ENCODE measurements at places on chromosomes 5 and 9.
A peak's percentile ranks its signal among the peaks of the same experiment; 100 is the strongest.

DNA sequence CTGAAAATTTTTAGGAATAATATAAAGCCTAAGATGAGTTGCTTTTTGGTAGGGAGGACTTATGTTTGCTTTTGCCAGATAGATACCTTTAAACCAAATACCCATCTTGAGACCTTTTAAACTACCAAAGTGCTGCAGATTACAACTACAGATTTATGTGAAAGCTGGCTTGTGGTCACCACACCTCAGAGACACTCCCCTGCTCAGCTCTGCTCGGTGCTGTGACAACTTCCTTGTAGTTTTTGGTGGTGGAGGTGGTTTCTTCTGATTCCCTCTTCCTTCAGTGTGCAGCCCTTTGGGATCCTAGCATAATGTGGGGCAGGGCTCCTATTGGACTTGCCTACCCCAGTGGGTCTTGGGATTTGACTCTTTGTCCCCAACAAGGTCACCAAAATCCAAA, 29.2 kb downstream of the GARNL3 start:
- no peak for DNase-seq

- DNase-seq, result no peak
Measured at GRCh38 chr5:58965677-58966414, 383.0 kb downstream of the RAB3C start.

- no peak for DNase-seq
Measured at GRCh38 chr5:106174903-106175302, 1495.8 kb downstream of the EFNA5 start.

DNA sequence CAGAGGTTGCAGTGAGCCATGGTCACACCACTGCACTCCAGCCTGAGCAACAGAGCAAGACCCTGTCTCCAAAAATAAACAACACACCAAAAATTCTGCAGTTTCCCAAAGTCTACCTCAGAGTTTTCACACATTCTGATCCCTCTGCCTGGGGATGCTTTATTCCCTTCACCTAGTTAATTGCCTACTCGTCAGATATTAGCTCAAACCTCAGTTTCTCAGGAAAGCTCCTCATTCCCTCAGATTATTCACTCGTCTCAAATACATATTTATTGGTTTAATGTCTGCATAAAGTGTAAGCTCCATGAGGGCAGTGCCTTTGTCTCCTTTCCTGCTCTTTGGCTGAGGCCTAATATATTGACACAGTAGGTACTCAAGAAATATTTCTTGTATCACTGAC, 2.5 kb upstream of the MATR3 start:
- DNase-seq, result no peak

GRCh38 chr5:60357302-60357701, 342.7 kb downstream of the DEPDC1B start:
- DNase-seq, result no peak

- DNase-seq, result no peak
Measured at GRCh38 chr9:121216271-121216805, 14.7 kb upstream of the RAB14 start.

DNA sequence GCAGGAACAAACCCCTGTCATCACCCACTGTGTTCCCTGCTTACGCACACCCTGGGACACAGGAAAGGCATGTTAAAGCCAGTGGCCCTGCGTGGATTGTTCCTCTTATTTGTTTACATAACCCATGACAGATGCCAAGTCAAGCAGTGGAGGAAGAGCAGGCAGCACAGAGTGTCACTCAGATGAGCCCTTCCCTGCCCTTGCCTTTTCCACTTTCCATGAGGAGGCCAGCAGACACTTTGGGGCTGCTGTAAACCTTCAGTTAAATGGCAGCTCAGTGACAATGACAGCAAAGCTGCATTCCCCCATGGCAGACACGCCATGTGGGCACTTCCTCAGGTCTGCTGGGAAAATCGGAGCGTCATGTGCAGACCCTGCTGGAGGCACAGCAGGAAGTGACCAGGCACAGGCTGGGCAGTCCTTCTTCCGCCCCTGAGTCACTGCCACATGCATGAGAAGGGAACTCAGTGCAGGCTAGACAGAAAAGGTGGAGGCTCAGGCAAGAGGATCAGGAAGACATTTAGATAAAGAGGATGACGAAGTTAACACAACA, 216.8 kb upstream of the PIK3R1 start:
- peak; percentile 79 for DNase-seq

GRCh38 chr5:127665641-127666040, 16.8 kb downstream of the CTXN3 start:
- no peak for DNase-seq

DNA sequence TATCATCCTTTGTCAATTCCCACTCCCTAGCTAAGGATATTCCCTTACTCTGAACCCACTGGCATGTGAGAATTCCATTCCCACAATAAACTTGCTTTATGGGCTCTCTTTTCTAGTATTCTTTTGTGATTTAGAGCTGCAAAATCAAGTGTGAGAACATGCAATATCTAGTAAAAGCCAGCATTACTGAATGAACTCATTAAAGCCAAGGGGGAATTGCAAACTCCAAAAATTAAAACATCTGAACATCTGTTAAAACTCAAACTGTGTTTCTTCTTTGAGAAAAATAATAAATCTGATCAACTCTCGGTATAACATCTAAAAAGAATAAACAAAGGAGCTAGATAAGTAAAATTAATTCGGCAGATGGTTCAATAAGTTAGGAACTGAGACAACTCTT, 53.1 kb upstream of the MPDZ start:
- DNase-seq, result no peak

DNA sequence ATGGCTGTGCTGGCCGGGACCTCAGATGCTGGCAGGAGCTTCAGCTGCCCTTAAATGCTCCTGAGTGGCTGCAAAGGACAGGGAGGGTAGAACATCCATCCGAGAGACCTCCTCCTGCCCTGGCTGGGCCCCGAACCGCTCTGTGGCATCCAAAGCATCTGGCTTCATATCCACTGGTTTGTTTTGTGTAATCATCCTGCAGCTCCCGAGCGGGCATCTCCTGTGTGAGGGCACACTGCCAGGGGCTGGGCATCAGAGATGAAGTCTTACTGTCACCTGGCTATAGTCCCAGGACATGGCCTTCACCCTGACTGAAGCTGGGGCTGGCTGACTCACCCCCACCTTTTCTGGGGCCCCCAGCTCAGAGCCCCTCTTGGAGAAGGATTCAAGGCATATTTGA, 18.5 kb upstream of the NTNG2 start:
- DNase-seq, result no peak

GRCh38 chr9:90299968-90300367, 342.7 kb downstream of the DIRAS2 start:
- DNase-seq, result no peak

- no peak for DNase-seq
Measured at GRCh38 chr5:135034963-135035677, 1.1 kb upstream of the PITX1 start.

GRCh38 chr5:35035271-35035670, 12.5 kb downstream of the AGXT2 start:
- no peak for DNase-seq

- DNase-seq, result no peak
Measured at GRCh38 chr5:122323738-122324137, 11.7 kb downstream of the SNCAIP start.

- DNase-seq, result no peak
Measured at GRCh38 chr9:114027159-114027862, 50.8 kb downstream of the AMBP start.

- DNase-seq, result no peak
Measured at GRCh38 chr9:21294904-21295538, 10.1 kb downstream of the IFNA5 start.

GRCh38 chr5:165602529-165602928, 2097.1 kb downstream of the MAT2B start:
- DNase-seq, result no peak

DNA sequence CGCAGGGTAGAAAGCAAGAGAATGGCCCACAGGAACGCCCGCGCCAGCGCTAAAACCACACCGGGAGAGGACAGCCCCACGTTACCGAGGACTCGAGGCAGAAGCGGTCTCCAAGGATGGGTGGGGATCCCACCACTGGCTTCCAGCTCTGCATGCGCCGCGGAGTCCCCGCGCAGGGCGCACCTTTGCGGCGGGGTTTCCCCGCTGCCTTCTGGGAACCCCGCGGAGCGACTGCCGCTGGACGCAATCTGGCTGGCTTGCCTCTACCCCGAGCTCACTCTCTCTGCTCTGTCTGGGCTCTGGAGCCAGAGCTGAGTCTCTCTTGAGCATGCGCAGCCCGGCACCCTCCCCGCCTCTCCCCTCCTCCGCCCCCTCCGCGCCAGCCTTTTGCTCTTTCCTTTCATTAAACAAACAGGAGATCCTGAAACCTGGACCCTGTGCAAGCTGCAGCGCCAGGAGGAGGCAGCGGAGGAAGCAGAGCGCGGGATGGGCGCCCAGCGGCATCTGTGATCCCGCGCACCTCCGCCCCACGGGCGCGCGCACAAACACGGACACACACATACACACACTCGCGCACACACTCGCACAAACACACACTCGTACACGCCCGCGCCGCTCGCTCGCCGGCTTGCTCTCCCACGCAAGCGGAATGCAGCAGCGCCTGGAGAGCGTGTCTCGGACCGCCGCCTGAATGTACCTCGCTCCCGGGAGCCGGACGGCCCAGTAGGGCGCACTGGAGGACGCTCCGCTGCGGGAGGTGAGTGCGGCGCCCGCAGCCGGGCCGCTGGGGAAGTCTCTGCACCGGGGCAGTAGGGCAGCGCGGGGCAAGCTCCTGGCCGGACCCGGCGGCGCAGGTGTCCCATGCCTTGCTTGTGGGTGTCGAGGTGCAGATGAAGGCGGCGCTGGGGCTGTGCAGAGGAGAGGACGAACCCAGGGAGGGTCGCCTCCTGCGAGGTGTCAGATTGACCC, at the start of gene PLPPR1:
Gene PLPPR1, plus strand, starts transcription at position 382 of the 969 bp plus-strand sequence.
- DNase-seq, result peak; percentile 25

DNA sequence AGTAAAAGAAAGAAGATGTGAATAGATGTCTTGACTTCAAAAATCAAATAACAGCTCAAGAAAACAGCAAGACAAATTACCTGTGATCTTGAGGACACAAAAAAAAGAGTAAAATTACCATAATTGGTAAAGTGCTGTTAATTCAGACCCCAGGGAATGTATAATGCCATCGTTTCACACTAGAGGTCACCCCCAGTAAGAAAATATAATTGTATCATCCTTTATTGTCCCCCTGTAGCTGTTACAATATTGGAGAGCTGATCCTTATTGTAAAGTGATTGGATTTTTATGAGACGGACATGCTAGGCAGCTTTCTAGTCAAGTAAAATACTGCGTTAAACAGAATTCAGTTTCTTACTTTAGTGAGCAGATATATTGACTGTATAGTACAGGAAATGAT, 377.0 kb downstream of the TLE1 start:
- no peak for DNase-seq

GRCh38 chr9:38390851-38391250, 1.7 kb upstream of the ALDH1B1 start:
- DNase-seq, result no peak

GRCh38 chr5:67416133-67416937, 219.7 kb upstream of the CD180 start:
- no peak for DNase-seq

DNA sequence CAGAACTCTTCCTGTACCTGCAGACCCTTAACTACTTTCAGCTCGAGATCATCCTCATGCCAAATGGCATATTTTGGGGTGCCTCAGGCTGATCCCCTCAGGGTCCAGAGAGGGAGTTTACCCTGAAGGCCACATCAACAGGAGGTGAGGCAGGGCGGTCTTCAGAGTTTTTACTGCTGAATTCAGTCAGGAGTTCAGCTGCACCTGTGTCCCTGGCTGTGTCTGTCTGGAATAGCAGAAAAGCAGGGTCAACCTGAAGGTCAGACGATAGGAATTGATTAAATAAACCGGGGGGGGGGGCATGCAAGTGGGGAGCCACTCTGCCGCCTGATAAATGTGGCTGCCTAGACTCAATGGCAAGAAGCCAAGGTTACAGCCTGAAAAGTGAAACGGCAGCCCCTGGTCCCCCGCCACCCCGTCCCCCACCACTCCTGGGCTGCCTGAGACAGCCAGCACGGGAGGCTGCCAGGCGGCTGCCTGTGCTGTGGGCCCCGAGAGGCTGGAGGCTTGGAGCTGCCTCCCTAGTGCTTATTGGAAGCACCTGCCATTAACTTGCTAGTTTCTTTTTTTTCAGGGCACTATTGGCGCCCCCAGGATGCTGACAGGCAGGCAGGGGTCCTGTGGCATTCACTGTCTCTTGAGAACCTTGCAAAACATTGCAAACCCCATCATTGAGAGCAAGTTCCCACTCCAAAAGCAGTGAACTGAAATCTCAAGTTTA, 182.7 kb upstream of the PPP1R26 start:
- no peak for DNase-seq

DNA sequence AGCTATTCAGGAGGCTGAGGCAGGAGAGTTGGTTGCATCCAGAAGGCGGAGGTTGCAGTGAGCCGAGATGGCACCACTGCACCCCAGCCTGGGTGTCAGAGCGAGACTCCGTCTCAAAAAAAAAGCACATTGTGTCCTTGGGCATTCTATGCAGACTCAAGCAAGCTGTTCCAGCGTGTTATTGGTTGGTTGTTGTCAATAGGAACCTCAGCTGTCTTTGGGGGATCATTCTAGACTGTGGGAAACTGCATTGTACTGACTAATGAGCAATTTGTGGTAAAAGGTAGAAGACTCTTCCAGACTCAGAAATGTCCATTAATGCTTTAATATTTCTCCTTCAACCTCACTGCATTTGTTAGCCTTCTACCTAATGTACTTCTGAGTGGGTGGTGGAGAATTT, 379.5 kb upstream of the GRAMD2B start:
- DNase-seq, result no peak

DNA sequence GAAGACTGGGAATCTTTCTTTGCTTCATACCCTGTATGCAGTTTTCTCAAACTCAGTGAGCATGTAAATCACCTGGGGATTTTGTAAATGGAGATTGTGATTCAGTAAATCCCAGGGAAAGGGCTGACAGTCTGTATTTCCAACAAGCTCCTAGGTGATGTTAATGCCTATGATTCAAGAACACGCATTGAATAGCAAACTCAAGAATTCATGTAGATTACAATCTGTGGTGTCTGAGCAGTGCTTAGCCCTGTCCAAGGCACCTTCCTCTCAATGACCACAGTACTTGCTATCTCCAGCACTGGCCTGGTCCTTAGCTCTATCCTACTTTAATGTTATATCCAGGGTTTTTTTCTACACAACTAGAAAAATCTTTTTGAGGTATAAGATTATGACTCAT, 721.4 kb upstream of the MEF2C start:
- DNase-seq, result no peak

DNA sequence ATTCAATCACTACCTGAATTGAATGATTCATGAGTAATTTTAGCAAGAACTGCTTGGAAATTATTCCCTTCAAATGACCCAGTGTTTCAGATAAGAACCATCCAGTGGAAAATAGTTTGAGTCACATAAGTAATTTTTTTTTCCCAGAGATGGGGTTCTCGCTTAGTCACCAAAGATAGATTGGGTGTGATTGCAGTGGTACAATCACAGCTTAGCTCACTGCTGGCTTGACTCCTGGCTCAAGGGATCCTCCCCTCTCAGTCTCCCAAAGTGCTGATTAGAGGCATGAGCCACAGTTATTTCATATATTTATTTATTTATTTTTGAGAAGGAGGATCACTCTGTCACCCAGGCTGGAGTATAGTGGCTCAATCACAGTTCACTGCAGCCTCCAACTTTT, 574.5 kb upstream of the ARRDC3 start:
- DNase-seq, result peak; percentile 32

DNA sequence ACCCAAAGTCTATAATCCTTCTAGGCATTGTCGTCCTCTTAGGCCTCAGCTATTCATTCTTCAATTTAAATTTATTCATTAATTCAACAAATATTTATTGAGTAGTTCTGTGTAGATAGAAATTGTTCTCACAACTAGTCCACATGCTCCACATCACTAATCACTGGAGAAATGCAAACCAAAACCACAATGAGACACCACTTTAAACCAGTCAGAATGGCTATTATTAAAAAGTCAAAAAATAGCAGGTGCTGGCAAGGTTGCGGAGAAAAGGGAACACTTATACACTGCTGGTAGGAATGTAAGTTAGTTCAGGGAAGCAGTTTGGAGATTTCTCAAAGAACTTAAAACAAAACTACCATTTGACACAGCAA, 51.1 kb upstream of the TNFSF15 start:
- no peak for DNase-seq

Data from left cardiac atrium (tissue), 4 donors.